ENCODE measurements at places on chromosomes 12 and 14. TPM values are rescaled to one million over a fixed set of nuclear protein-coding genes. Genes with fewer than 3 reads are reported as not detected.

- DNase-seq, result peak; percentile 41
Measured at GRCh38 chr12:62291864-62292760, 31.9 kb downstream of the USP15 start.

DNA sequence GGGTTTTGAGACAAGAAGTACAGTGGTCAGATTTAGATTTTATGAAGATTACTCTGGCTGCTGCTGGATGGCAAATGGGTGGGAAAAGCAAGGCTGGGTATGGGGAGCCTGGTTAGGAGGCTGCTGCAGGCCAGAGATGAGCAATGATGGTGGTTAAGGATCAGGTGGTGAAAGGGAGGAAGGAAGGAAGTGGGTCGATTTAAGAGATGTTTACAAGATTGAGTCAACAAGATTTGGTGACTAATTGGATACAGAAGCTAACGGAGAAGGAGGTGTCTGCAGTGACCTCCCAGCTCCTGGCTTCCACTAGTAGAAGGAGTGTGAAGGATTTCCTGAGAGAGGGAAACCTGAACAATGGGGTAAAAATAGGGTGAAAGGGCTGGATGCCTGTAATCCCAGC, 18.7 kb downstream of the NOS1 start:
- peak; percentile 58 for DNase-seq

DNA sequence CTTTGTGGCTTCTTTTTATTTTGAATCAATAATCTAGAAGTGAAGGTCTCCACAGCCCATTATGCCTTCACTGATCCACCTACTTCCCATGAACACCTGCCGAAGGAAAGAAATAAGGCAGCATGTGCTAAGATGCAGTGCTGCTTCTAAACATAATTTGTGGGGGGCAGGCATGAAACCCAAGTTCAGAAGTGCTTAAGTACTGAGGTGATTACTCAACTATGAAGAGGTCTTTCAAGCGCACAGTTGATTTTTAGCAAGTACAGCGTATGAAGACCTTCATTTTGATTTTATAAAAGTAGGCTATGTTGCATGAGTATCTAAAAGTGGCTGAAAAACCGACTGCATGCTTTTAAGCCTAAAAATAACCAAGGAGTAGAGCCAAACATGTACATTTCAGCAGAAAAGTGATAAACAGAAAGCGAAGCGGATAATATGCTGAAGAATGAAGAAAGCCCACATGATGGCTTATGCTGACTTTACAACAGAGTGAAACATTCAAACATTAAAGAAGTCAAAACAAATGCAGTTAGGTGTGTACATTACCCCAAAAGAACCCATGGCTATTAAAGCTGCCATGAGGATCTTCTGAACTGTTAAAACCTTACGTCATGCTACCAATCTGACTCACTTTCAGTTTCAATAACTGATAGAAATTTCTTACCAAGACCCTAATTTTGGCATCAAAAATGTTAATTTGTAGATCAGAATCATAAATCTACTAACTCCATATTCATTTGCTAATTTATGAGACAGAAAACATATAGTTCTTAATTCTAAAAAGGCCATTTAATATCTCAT, 29.3 kb downstream of the KICS2 start:
- DNase-seq, result no peak

- no peak for DNase-seq
Measured at GRCh38 chr14:91032248-91032647, 28.2 kb downstream of the RPS6KA5 start.

DNA sequence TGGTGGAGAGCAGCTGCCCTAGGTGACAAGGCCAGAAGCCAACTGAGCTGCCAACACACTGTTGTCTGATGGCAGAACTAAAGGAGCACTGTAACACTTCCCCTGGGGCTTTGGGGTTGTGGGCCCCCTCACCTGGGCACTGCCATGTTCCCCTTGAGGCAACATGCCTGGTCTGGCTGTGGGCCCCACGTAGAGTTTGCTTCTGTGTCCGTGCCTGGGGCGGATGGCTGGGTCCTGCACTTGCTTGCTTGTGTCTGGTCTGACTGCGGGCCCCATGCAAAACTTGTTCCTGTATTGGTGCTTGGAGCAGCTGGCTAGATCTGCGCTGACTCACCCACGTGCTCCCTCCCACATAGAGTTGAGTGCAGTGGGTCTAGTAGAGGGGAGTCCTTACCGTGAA, 78.4 kb downstream of the MNAT1 start:
- no peak for DNase-seq

- DNase-seq, result no peak
Measured at GRCh38 chr14:71698673-71699072, 233.6 kb upstream of the RGS6 start.

DNA sequence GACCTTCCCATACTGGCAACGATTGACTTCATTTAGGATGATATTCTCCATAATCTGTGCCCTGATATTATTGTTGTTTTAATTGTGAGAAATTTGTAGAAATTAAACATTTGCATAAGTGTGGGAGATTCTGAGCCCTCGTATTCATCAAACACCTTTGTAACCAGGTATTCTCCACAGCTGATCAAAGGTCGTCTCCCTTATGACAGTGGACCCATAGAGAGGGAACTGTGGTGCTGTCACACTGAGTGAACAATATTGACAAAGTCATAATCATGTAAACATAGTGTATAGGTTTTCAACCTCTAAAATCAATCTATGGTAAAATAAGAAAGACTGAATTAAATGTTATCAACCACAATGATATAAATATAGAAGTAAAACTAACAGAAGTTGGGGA, 14.9 kb upstream of the PLEKHG3 start:
- DNase-seq, result no peak

DNA sequence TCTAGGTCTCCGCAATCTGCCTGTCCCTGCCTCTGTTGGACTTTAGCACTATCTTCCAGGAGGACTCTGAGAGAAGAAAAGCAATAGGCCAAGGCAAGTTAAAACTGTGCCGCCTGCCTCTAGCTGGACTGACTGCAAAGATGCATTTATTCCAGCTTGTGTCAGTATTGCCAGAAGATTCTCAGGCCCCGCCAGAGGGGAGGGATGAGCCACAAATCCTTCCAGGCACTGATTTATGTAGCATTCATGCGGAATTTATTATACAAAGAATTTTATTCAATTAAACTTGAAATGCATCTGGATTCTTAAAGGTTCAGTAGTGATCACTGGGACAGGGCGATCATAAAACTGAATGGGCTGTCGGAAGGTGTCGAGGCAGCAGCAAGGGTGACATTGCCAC, 19.8 kb downstream of the MMAB start:
- no peak for DNase-seq

DNA sequence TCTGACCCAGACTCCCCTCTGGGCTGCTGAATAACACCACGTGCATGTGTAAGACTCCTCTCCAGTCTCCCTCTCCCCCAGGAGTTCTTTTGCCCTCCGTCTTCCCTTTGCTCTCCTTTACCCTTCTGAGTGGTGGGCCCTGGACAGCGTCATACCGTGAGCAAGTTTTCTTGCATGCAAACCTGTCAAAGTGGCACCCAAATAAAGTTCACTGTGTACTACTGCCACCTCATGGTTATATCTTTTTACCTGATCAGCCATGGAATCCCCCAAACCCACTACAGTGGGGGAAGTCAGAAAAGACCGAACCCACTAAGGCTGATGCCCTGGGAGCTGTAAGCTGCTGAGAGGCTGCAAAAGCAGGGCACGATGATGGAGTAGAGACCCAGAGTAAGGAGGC, 131.1 kb upstream of the VRK1 start:
- no peak for DNase-seq

GRCh38 chr12:18981732-18982131, 147.8 kb upstream of the PLEKHA5 start:
- no peak for DNase-seq

- DNase-seq, result no peak
Measured at GRCh38 chr14:61395115-61395725, 73.8 kb downstream of the PRKCH start.

DNA sequence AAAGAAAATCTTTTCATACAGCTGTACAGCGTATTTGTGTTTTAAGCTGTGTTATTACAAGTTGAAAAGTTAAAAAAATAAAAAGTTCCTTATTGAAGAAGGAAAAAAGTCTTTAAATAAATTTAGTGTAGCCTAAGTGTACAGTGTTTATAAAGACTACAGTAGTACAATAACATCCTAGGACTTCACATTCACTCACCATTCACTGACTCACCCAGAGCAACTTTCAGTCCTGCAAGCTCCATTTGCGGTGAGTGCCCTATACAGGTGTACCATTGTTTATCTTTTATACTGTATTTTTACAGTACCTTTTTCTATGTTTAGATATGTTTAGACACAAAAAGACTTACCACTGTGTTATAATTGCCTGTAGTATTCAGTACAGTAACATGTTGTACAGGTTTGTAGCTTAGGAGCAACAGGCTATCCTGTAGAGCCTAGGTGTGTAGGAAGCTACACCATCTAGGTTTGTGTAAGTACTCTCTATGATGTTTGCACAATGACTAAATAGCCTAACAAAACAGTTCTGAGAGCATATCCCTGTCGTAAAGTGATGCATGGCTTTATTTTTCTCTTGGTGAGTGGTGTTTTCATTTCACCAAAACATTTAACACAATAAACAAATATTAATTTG, 275.2 kb downstream of the DACT1 start:
- DNase-seq, result no peak

DNA sequence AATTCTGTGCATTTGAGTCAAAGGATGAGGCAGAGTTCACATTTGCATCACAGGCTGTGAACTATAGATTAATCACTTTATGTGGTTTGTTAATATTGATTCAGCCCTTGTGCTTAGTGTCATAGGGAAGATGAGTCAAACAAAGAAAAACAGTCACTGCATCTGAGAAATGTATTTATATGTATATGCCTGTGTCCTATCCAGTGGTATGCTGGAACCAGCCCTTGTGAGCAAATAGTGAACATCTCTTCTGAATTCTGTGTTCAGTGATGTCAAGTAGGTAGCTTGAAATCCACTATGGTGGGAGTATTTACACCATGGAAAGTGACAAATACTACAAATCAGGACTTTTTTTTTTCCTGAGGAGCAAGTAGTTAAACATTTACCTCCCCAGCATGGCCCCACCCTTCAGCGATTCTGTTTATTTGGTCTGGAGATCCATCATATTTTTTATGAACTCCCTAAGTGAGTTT, 128.5 kb downstream of the HMGA2 start:
- no peak for DNase-seq

DNA sequence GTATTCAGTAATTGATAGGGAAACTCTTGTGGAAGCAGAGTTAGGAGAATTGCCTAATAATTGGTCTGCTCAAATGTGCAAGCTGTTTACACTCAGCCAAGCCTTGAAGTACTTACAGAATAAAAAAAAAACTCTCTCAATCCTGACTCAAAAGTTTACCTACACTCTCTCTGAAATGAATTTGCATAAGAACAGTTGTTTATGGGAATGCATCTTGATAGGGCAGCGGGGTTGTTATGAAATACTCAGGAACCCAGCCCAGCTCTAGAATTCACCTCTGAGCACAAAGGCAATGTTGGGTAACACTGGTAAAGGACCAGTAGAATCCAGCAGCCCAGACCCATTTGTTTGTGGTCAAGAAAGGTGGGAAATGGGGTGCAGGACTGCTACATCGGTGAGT, 267.0 kb downstream of the CPNE8 start:
- no peak for DNase-seq

- no peak for DNase-seq
Measured at GRCh38 chr12:119686355-119686754, 18.4 kb downstream of the PRKAB1 start.

DNA sequence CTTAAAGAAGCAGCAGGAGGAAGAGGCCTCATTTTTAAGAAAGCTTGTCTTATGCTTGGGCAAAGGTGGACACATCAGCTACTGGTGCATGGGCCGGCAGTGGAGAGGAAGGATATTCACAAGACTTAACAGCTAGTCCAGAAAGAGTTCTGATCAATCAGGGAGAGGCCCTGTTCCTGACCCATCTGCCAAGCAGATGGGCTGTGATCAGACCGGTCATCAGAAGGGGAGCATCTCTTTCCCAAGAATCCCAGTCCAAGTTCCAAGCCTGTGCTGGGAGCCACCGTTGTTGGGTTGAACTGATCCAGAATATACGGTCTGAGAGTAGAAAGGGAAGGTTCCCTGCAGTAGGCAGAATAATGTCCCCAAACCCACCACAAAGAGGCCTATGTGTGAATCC, 32.7 kb upstream of the SOCS2 start:
- no peak for DNase-seq

GRCh38 chr12:79388011-79388410, 302.8 kb downstream of the PAWR start:
- no peak for DNase-seq

DNA sequence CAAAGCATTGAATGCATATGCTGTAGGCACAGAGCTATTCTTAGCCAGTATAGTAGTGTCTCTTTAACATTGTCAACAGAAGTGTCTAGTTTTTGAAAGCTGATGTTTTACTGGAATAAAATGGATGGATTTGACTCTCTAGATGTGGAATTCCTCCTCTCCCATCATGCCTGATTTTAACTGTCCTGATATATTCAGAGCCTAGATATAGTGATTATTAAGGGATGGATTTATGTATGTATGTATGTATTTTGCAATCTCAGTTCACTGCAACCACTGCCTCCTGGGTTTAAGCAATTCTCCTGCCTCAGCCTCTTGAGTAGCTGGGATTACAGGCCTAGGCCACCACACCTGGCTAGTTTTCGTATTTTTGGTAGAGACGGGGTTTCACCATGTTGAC, 144.8 kb upstream of the NAV3 start:
- DNase-seq, result no peak

DNA sequence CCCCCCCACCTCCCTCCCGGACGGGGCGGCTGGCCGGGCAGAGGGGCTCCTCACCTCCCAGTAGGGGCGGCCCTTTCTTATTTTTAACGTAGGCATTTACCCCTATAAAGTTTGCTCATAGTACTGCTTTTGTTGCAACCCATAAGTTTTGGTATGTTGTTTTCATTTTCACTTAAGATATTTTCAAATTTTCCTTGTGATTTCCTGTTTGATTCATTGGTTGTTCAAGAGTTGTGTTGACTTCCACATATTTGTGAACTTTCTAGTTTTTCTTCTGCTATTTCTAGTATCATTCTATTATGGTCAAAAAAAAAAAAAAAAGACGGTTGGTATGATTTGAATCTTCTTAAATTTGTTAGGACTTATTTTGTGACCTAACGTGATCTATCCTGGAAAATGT, 6.5 kb downstream of the NOXRED1 start:
- no peak for DNase-seq

GRCh38 chr14:72957213-72957612, 30.9 kb downstream of the DCAF4 start:
- DNase-seq, result no peak

- peak; percentile 71 for DNase-seq
Measured at GRCh38 chr12:30795410-30796312, 40.9 kb upstream of the CAPRIN2 start.

GRCh38 chr12:46556105-46556559, 183.6 kb upstream of the SLC38A2 start:
- peak; percentile 74 for DNase-seq

The SERPINA9 gene
- total RNA-seq, result not detected

The LRTM2 gene
- total RNA-seq, result not detected

The OASL gene
- 9.2 TPM for total RNA-seq

The AP5M1 gene
- 31.2 TPM for total RNA-seq

The MEG3 gene
- not detected for total RNA-seq

The UNC79 gene
- 0.02 TPM for total RNA-seq

The KRT72 gene
- not detected for total RNA-seq

The ZNF605 gene
- 1.3 TPM for total RNA-seq

The MYBPC1 gene
- not detected for total RNA-seq

The BBOF1 gene
- 0.70 TPM for total RNA-seq

The ANKRD52 gene
- 15.4 TPM for total RNA-seq

The CDK4 gene
- 298 TPM for total RNA-seq

The BATF gene
- total RNA-seq, result not detected

The CFAP54 gene
- 1.8 TPM for total RNA-seq

The SMIM41 gene
- not detected for total RNA-seq

The IGF1 gene
- total RNA-seq, result 0.17 TPM

The DDN gene
- 0.14 TPM for total RNA-seq

The SERPINA3 gene
- 0.56 TPM for total RNA-seq

Measured in H4 (cell line).